BJ (cell line): ENCODE measurements at places on chromosomes 2 and 18.

- no peak for DNase-seq
These were observed 79.8 kb downstream of the CIB4 start for GRCh38 chr2:26561376-26561775.

GRCh38 chr2:23008440-23008839 is 376.5 kb upstream of the KLHL29 start:
- no peak for DNase-seq

DNA sequence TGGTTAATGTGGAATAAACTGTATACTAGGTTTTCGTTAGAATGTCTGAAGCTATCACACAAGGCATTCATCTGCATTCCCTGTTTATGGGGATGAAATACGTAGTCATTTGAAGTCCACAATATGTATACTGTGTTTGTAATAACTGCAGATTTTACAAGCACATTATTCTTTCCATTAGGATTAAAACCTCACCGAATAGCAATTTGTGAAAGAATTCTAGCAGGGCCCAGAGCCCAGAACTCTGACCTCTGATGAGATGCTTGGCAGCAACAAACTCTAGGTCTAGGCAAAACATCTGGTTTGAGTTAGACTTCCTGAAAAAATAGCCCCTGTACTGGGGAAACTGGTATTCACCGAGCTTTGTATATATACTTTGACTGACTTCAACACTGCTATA is 158.2 kb downstream of the SRBD1 start:
- DNase-seq, result peak; percentile 96

- no peak for DNase-seq
These were observed 12.7 kb upstream of the CREG2 start for GRCh38 chr2:101400048-101400447.

DNA sequence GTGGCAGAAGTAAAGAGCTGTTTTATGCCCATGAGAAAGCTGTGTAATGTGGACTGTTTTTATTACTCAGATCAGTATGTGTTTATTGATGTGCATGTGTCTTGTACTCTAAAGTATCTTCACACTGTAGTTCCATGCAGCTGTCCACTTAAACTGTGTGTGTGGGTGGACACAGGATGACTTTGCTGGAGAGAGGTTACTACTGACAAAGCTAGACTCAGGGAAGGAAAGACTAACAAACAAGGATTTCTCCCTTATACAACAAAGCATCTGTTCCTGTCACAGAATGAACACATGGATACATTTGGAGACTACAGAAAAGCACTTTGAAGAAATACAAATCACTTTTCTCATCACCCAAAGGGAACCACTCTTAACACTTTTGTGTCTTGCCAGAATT is 10.0 kb downstream of the FHOD3 start:
- DNase-seq, result no peak

DNA sequence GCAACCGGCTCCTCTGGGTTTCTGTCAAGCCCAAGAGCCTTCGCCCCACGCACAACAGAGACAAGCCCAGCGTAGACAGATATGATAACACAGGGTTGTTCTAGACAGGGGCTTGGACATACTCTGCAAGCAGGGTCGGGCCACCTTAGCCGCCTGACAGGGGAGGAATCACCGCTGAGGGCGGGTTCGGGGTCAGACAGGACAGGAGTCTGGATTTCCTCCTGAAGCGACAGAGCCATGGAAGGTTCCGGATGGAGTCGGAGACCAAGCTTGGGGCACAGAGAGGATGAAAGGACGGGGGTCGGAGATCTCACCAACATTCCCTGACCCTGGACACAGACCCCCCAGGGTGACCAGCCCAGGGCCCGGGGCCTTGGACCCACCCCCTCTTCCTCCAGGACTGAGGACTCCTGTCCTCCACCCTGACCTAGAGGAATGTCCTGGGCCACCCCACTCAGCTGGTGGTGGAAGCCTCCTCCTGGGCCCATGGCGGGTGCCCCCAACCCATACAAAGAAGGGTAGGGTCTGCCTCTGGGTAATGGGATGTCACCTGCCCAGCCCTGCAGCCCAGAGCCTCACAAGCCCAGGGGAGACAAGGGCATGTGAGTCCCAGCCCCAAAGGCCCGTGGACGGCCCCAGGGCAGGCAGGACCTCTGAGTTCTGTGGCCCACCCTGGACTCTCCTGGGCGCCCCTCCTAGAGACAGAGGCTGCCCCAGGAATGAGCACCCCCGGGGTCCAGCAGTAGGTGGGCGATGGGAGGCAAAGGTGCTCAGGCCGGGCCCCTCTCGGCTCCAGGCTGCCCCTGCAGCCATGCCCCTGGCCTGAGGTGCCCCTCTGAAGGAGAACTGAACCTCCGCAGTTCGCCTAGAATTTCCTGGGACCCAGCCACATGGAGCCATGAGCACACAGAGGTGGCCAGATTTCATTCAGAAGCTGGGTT is 44.1 kb upstream of the GPC1 start:
- DNase-seq, result no peak

- no peak for DNase-seq
These were observed 20.5 kb downstream of the SNORC start for GRCh38 chr2:232890536-232890895.

- DNase-seq, result no peak
These were observed 377.9 kb upstream of the CDH7 start for GRCh38 chr18:65372904-65373303.

DNA sequence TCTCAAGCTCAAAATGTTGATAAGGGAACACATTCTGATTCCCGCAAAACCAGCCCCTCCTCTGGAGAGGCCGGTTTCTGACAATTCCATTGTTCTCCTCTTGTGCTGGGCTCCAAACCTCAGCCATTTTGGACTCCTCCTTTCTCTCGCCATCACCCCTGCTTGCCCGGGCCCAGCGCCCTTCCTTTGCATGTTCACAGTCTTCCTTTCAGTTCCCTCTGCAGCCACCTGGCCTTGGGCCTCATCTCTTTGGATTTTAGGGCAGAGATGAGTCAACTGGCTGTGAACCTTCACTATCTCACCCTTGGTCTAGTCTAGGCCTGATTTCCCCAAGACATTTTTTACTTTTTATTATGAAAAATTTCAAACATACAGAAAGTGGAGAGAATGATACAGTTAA is 155.9 kb upstream of the MAP3K20 start:
- no peak for DNase-seq

GRCh38 chr2:26330114-26330549 is 15.8 kb upstream of the SELENOI start:
- peak; percentile 87 for DNase-seq

- DNase-seq, result no peak
These were observed 1.2 kb upstream of the C2orf72 start for GRCh38 chr2:231036131-231036530.

GRCh38 chr2:132730611-132731010 is 60.6 kb upstream of the LYPD1 start:
- DNase-seq, result no peak

DNA sequence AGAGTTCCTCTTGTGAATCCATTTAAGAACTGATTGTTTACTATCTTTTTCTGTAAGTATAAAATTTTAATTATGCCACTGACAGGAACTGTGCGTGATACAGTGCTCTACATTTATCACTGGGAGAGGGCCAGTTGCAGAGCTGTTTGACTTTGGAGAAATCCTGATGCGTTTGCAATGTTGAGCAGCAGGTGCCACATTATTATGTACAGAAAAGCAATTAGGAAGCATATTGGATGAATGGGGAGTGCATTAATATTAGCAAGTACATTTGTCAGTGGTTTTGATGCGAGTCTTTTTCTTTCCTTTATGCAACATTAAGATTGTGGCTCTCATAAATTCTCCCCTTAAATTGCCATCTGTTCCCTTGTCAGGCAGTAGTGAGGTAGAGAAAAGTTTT is 302.3 kb upstream of the FANCL start:
- no peak for DNase-seq

DNA sequence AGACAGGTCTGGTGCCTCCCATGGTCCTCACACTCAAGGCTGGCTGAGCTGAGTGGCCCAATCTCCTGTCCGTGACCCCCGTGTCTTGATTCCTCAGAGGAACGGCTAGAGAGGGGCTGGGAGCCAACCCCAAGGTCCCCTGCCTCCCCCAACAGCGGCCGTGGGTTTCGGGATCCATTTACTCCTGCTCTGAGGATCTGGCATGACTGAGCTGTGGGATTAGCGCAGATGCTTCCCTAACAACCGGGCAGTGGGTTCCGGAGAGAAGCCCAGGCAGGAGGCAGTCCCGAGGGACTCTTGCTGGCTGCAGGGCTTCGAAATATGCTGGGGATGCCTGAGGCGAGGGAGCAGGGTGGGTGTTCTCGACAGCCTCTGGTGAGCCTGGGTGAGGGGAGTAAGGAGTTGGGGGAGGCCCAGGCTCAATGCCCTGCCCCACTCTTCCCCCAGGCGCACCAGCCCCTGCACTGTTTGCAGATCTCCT is 18.9 kb downstream of the GPR35 start:
- no peak for DNase-seq

- DNase-seq, result no peak
These were observed 499.3 kb downstream of the IRS1 start for GRCh38 chr2:226300196-226300886.

DNA sequence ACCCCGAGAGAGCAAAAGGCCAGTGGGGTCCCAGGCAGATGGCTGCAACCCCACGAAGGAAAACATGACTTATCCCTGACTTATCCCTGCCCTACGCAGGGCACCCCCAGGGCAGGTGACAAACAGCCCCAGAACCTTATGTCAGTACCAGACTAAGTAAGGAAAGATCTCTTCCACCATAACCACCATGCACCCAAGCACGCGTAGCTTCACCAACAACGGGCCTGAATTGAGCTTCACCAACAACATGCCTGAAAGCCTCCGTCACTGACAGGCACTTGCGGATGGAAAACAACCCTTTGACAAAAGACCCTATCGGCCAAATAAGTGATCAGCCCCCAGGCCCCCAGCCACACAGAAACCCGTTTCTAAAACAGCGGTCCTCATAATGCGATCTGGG is 34.1 kb downstream of the HDAC4 start:
- DNase-seq, result no peak

GRCh38 chr2:88865801-88866371 is 174.4 kb downstream of the RPIA start:
- DNase-seq, result no peak

- no peak for DNase-seq
These were observed 7.0 kb upstream of the NDUFV2 start for GRCh38 chr18:9095297-9096006.
